ENCODE measurements at places on chromosomes 5 and 9.
A peak's percentile ranks its signal among the peaks of the same experiment; 100 is the strongest.

GRCh38 chr5:27639005-27639612 lies 600.7 kb upstream of the CDH9 start:
- DNase-seq: no peak

GRCh38 chr5:27503813-27504212 lies 465.4 kb upstream of the CDH9 start:
- DNase-seq: no peak

DNA sequence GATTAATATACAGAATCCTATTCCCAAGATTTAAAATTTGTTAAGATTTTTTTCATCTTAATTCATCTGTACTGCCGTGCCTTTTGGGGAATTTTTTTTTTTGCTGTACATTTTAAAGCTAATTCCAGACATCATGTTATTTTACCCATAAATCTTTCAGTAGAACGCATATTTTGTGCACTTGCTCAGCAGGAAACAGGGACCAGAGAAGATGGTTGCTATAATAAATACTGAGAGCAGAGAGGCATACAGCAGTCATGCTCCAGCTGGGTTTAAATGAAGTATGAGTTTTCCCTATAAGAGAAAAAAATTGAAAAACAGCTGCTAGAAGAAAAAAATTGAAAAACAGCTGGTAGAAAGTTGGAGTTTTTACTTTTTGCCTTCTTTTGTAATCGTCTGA lies 196.9 kb upstream of the PUM3 start:
- no peak for DNase-seq

DNA sequence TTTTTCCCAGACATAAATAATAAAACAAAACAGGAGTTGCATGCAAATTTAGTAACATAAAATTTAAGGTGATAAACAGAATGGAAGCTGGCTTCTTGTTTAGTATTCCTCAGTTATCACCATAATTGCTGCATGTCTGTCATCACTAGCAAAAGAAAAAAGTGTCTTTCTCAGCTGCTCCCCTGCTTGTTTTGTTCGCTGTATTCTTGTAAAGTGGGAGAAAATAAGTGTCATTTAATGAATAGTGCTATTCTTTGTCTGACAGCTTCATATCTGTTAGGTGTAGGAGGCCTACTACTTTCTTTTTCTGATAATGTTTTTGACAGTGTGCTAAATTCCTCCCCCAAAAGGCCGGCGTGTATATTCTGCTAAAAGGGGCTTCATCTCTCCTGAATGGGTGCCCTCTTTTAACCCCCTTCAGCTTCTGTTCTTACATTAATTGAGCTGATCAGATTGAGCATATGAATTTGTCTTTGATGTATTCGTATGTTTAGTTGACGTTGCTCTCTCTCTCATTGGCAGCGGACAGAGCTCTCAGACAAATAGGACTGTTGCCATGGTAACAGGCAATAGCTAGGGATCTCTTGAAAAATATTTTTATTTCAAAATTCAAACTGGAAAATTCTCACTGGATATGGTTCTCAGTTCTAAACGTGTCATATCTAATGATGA lies 303.8 kb downstream of the KIAA0825 start:
- no peak for DNase-seq

DNA sequence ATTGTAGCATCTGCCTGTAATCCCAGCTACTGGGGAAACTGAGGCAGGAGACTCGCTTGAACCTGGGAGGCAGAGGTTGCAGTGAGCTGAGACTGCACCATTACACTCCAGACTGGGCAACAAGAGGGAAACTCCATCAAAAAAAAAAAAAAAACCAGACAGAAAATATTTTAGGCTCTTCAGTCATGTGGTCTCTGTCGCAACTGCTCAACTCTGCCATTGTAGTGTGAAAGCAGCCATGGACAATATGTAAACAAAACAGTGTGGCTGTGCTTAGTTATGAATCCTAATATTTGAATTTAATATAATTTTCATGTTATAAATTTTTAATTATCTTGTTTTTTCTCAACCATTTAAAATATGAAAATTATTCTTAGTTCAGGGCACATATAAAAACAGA lies 38.4 kb downstream of the ZFAND5 start:
- no peak for DNase-seq

DNA sequence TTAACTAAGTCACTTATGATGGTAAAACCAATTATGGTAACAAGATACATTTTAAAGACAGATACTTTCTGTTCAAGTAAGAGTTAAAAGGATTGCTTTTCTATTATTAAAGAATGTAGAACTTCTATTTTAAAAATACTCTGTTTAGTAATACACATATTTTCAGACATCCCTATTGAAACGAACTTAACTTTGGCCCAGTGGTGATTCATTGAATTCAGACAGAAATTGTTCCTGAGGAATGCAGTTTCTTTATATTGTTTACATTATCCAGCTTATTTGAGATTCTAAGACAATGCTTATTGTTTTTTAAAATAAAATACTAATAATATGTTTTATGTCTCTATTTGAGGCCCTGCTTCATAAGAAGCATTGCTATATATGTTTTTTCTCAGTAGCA lies 816.4 kb downstream of the SEMA5A start:
- DNase-seq: no peak

DNA sequence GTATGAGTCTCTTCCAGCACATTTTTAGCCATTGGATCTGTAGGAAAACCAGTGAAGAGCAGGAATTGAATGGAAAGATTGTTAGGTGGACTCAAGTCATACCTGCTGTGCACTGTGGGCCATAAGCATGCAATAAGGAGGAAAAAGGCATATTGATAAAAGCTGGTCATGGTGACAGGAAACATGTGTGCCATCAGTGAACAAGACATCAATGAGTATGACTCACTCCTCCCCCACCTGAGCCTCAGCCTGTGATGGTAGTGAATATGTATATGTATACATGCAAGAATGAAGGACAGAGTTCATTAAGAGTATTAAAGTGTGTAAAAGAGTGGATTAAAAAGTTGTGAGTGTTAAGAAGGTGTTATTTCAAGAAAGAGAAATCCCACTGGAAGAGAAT lies 164.5 kb downstream of the TMEM38B start:
- DNase-seq: no peak

GRCh38 chr5:152274224-152274623 lies 130.9 kb downstream of the NMUR2 start:
- no peak for DNase-seq

- DNase-seq: no peak
Measured at GRCh38 chr5:124130816-124131215, 615.6 kb downstream of the ZNF608 start.

GRCh38 chr9:31697956-31698355 lies 686.5 kb upstream of the ACO1 start:
- DNase-seq: no peak

DNA sequence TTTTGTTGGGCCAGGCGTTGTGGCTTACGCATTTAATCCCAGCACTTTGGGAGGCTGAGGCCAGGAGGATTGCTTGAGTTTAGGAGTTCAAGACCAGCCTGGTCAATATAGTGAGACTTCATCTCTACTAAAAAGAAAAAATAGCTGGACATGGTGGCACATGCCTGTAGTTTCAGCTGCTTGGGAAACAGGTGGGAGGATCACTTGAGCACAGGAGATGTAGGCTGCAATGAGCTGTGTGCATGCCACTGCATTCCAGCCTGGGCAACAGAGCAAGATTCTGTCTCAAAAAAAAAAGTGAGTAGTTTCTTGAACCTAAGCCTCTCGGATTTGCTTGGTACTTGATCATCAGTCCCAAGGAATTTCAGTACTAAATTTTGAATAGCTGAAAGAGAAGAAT lies 26.9 kb downstream of the G3BP1 start:
- no peak for DNase-seq

GRCh38 chr9:136075881-136076678 lies 19.0 kb downstream of the NACC2 start:
- peak; percentile 61 for DNase-seq

- no peak for DNase-seq
Measured at GRCh38 chr5:74040065-74040551, 414.1 kb downstream of the ARHGEF28 start.

- no peak for DNase-seq
Measured at GRCh38 chr5:166356096-166356495, 1935.3 kb upstream of the WWC1 start.
